ENCODE measurements at places on chromosomes 2 and 18. TPM values are rescaled to one million over a fixed set of nuclear protein-coding genes. Genes with fewer than 3 reads are reported as not detected.

- DNase-seq: no peak
Observed at GRCh38 chr18:58502628-58503027, 126.3 kb downstream of the ALPK2 start.

DNA sequence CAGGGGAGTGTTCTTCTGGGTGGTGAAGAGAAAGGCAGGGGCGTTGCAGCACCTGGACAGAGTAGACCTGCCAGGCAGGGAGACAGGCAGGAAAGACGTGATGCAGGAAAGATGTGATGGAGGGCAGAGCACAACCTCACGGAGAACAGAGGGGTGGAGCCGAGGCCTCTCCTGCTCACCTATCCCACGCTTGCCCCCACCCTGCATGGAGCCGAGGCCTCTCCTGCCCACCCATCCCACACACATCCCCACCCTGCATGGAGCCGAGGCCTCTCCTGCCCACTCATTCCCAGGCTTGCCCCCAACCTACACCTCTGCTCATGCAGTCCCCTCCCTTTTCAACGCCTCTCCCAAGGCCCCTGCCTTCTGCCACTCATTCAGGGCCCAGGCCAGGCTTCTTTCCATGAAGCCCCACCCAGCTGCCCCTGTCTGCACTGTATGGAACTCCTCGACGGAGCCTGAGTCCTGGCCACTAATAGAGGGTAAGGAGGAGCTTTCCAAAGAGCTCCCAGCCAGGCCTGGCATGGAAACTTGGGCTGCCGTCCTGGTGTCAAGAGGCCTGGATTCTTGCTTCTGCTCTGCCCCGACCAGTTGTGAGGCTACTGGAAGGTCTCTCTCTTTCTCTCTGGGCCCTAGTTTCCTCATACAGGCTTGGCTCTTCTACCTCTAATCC, 32.0 kb upstream of the LOXHD1 start:
- no peak for DNase-seq

DNA sequence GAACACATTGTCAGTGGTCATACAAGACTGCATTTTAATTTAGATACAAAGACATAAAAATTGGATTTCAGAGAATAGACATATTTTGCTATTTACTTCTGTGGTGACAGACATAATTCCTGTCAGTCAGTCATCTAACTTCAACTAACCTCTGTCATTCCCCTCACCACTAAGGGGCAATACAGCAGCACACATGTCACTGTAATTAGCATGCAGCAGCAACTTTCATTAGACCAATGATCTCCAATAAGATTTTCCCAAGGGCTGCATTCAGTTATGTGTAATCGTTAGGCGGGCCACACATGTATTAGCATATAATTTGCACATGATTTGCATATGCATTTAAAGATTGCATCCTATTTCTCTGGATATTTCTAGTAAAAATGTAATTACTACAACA, 624.5 kb downstream of the NR4A2 start:
- no peak for DNase-seq

DNA sequence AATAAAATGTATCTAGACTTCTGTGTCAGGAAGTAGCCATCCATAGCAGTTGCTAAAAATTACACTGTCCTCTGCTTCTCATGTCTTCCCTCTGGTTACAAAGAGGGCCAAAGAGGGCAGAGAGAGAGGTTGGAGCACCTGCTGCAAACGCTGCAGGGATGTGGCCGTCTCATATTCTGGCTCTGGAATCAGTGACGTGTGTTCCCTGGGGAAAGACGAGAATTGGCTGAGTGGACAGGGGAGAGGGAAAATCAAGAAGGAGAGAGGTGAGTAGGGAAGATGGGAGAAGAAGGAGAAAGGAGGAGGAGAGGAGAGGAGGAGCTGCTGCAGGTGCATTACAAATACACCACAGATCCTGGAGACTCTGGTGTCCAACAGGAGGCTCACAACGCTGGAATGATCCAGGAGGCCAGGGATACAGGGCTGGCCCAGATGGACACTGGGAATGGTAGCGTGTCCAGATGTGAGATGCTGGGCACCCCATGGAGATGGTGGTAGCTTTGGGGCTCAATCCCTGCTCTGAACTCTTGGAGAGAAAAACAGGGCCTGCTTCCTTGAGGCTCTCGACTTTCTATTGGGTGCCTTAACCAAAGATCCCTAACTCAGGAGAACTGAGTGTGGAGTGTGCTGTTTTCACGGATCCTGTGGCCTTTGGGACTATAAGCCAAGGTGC, 118.4 kb upstream of the PXDN start:
- no peak for DNase-seq

DNA sequence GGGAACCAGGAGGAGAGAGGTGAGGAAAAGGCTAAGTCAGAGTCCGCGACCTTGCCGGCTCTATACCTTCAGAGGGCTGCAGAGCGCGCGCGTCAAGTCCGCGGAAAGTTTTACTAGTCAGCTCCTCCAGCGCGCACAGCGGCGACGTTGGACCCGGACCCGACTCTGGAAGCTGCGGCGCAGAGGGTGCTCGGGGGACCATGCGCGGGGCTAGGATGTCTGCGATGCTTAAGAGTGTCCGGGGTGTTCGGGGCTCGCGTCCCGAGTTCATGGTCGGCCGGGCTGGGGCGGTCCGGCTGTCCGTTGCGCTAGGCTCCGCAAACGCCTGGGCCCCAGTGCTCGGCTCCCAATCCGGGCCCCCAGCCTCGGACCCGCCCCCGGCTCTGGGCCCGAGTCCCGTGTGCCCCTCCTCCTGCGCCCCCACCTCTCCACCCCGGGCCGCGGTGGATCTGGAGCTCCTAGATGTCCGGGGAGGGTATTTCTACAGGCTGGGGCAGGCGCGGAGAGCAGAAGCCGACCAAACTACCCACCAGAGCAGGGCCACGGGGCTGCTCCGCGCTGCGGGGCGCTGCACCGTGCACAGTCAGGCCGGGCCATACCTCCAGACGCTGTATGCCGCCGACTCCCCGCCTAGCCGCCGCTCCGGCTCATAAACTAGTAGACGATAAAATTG, at the start of gene LBX2:
TSS of gene LBX2 (minus strand) at position 337 of the 673 bp plus-strand sequence. CDS start at position 271, 66 bp downstream.
- DNase-seq: no peak

- no peak for DNase-seq
Observed at GRCh38 chr18:54284981-54285785, 15.9 kb downstream of the POLI start.

- DNase-seq: no peak
Observed at GRCh38 chr2:199926806-199927205, 15.7 kb downstream of the C2orf69 start.

CD28 gene
- not detected for total RNA-seq

GLB1L gene
- 6.4 TPM for total RNA-seq

All from G401 (cell line).